Iris pigment epithelial cell (primary cell): ENCODE measurements at places on chromosomes 7 and 10.
A peak's percentile ranks its signal among the peaks of the same experiment; 100 is the strongest.

- no peak for DNase-seq
Measured at GRCh38 chr7:86937363-86937878, 122.0 kb downstream of the ELAPOR2 start.

GRCh38 chr10:110821508-110821907, 50.2 kb upstream of the PDCD4 start:
- DNase-seq = no peak

- DNase-seq = no peak
Measured at GRCh38 chr7:99677648-99678045, 2.1 kb downstream of the CYP3A5 start.

DNA sequence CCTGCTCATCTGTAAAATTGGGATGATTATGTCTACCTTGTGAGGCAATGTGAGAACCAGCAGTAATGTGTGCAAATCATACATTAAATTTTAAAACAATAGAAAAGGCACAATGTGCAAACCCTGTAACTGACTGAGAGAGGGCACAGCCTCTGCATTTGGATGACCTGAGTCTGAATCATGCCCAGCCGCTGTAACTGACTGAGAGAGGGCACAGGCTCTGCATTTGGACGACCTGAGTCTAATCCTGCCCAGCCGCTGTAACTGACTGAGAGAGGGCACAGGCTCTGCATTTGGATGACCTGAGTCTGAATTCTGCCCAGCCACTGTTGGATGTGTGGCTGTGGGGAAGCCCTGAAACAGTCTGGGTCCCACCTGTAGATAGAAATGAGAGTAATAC, 351.5 kb upstream of the SHH start:
- DNase-seq = no peak

DNA sequence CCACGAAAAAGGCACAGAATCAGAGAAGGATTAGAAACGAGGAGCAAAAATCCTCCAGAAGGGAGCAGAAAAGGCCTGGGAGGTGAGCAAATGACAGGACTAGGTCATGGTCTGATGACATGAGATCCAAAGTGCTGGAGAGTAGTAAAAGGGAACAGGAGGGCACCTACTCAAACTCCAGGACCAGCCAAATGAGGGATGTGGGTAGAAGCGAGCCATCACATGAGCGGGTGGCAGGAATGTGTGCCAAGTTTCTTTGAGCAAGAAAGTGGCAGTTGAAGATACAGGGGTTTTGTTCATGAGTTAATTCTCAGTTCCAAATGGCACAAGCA, 112.6 kb downstream of the RNF32 start:
- DNase-seq = no peak

- peak; percentile 7 for DNase-seq
Measured at GRCh38 chr10:60123668-60124067, 217.3 kb upstream of the CCDC6 start.

- no peak for DNase-seq
Measured at GRCh38 chr10:119818889-119819270, 53.8 kb downstream of the MCMBP start.

DNA sequence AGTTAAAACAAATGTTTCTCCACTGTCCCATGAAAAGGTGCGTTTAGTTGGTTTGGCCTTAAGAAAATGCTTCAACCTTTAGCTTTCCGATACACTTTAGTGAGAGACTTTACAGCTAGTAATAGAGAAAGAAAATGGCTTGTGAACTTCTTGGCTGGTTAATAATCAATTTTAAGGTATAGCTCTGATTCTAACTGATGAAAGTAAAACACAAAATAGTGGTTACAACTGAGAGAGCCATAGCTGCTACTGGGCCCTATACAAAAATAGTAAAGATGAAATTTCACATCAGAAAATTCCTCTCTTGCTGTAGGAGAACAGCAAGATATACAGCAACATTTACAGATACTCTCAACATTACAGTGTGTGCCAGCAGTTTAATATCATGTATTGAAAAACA, 371.4 kb downstream of the PHTF2 start:
- DNase-seq = no peak

GRCh38 chr10:78724846-78725245, 343.9 kb upstream of the ZMIZ1 start:
- no peak for DNase-seq

GRCh38 chr10:88466786-88467185, 116.3 kb downstream of the RNLS start:
- no peak for DNase-seq

- peak; percentile 7 for DNase-seq
Measured at GRCh38 chr10:121734589-121735045, 136.4 kb upstream of the FGFR2 start.

GRCh38 chr7:154651501-154651900, 351.4 kb downstream of the PAXIP1 start:
- DNase-seq = no peak

DNA sequence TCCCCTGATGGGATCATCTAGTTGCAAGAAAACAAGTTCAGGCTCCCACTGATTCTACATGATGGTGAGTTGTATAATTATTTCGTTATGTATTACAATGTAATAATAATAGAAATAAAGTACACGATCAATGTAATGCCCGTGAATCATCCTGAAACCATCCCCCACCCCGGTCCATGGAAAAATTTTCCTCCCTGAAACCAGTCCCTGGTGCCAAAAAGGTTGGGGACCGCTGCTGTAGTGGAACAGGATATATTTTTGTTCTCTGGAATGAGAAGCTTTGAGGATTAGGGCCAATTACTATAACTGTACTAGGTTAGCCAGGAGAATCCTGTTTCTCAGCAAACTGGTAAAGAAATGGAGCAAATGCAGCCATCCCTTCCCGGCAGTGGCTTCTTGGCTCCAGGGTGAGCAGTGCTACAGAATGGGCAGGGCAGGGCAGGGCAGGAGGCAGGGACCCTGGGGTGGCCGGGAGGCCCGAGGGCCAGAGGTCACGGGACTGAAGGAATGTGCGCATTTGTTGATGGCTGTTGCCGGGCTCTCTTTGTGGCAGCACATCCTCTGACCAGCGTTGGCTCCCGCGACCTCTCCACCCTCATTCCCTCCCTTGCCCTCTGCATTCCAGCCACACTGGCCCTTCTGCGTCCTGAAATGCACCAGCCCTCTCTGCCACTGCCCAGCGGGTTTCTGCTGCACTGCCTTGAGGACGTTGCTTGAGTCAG, 162.3 kb upstream of the NPS start:
- DNase-seq = no peak

DNA sequence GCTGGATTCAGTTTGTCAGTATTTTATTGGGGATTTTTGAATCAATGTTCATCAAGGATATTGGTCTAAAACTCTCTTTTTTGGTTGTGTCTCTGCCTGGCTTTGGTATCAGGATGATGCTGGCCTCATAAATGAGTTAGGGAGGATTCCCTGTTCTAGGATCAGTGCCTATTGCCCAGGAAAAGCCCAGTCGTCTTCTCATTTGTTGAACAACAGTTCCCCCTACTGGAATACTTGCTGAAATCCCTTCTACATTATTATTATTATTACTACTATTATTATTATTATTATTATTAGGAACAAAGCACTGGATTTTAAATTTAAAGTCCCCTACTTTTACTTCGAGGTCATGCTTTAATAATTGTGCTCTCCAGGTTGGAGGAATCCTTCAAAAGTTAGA, 528.9 kb downstream of the MAGI2 start:
- peak; percentile 22 for DNase-seq

DNA sequence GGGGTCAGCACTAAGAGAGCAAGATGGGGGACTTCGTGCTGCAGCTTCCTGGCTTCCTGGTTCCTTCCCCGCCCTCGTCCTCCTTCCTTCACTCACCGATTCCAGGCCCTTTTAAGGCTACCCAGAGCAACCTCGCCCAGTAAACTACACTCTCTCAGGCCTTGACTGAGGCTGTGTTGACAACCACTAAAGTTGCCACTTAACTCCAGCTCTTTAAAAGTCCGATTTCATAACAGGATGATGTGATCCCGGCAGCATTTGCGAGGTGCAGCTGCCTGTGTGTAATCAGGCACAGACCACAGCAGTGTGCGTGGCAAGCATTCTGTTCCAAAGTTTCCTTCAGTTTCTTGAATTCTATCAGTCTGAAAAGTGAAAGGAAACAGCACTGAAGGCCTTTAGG, 110.6 kb downstream of the RAB11FIP2 start:
- DNase-seq = peak; percentile 53

- no peak for DNase-seq
Measured at GRCh38 chr10:93542358-93542791, 24.1 kb upstream of the FFAR4 start.

- no peak for DNase-seq
Measured at GRCh38 chr7:49244543-49244942, 320.2 kb downstream of the CDC14C start.

DNA sequence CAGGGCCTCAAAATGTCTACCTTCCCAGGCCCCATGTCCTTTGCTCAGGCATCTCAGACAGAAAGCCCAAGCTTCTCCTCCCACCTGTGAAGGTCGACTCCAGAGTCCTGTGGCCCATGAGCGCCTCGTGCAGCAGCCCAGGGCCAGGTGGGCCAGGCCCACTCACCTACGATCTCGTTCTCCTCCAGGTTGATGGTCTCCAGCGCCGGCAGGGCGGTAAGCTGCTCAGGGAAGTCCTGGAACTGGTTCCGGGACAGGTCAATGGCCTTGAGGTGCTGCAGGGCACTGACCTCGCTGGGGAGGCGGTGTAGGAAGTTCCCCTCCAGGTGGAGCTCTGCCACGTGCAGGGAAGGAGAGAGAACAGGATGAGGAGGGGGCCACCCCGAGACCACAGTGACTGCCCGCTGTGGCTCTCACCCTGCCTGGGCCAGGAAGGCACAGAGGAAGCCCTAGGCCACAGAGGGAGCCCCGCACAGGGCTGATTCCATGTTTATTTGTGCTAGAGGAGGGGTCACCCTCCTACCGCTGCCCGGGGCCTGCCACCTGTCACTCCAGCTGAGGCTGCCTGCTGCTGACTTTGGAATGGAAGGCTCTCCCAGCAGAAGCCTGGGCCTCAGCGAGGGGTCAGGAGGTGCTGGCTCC, 40.0 kb upstream of the NPFFR1 start:
- no peak for DNase-seq

- no peak for DNase-seq
Measured at GRCh38 chr7:22025075-22025474, 79.4 kb upstream of the CDCA7L start.

GRCh38 chr7:158030566-158030965, 557.1 kb downstream of the PTPRN2 start:
- no peak for DNase-seq

DNA sequence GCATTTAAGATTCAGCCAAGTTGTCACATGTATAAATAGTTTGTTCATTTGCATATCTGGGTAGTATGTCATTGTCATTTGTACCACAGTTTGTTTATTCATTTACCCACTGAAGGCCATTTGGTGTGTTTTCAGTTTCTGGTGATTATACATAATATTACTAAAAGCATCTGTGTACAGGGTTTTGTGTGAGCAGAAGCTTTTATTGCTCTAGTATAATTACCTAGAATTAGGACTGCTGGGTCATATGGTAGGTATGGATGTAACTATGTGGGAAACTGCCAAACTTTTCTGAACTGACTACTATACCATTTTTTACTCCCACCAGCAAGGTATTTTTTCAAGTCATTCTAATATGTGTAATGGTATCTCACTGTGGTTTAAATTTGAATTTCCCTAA, 584.0 kb upstream of the GHITM start:
- DNase-seq = no peak

- DNase-seq = peak; percentile 53
Measured at GRCh38 chr10:77716458-77717317, 79.1 kb upstream of the KCNMA1 start.

DNA sequence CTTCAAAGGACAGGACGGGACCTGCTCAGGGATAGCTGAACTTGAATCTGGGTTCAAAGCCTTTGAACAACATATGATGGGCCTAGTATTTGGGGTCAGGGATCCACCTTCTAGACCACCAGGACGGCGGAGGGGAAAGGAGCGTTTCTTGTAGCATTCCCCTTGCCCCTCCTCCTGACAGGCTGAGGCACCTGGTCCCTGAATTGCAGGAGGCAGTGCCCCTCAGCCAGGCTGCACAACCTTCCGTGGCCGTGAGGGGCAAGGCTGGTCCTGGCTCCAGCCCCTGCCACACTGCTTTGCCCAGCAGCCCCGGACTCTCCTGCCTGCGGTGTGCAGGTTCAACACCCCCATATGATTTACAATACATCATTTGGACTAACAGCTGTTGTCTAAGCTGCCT, 58.1 kb downstream of the INSIG1 start:
- DNase-seq = no peak

DNA sequence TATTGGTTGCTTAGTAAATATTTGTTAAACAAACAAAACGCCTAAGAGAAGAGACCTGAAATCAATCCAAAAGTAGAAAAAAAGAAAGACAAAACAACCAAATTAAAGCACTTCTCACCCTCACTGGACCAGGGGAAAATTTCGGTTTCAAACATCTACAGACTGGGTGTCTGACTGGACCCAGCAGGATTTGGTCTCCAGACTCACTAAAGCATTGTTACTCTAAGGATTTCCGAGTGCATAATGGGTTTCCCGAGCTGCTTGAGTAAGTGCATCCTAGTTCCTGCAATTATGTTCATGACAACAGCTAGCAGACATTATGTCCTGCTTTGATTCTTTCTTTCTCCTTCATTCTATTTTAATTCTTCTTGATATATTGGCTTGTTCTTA, 51.8 kb upstream of the FAM3C start:
- no peak for DNase-seq
